ENCODE measurements at places on chromosomes 7 and 10.

DNA sequence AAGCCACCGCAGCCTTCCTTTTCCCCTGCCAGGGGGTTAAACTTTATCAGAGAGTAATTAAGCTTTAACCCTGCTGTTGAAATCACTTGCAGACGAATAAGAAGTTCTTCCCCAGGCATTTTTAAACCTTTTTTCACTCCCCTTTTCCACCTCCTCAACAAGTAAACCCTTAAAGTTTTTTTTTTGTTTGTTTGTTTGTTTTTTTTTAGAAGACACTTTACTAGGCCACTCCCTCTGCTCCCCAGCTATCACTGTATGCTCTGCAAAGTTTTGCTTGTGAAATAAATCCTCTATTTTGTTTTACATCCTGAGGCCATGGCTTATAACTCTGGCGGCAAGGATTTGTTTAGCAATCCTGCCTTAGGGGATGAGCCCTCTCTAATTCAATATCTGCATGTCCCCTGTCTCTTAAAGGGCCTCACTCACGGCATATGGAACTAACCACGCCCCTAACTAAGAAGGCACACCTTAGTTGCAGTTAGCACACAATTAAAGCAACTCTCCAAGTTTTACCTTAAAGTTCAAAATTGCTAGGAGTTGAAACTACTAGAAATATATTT is 1354.7 kb upstream of the LRRTM3 start:
- DNase-seq: peak; percentile 12

GRCh38 chr10:132906106-132906505 is 36.3 kb downstream of the CFAP46 start:
- no peak for DNase-seq

DNA sequence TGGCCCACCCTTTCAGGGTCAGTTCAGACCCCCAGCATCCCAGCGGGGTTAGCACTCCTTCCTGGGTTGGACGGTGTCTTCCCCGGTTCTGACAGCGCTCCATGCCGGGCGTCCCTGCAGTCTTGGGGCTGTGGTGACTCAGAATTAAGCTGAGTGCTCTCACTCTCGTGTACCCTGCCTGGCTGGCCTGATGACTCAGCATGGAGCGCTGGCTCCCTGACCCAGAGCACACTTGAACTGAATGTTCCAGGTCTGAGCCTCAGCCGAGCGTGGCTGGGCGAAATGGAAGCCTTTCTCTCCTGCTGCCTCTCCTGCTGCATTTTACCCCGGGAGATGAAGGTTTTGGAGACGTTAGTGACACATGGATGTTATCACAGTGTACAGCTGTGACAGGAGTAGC is 7.1 kb downstream of the BAG3 start:
- no peak for DNase-seq

DNA sequence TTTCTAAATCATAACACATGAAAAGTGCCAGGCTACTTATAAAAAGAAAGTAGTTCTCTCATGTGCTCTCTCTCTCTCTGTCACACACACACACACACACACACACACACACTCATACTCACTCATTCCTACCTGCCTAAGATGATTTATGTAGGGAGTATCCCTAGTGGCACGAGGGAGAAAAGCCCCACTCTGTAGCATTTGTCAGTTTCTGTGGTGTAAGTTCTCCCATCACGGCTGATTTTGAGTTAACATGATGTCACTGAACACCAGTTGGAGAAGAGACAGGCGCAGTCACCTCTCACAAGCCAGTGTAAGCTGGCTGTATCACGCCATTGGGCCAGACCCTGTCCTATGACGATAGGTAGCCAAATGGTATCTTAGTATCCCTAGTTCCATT is 395.4 kb downstream of the SFMBT2 start:
- DNase-seq: no peak

DNA sequence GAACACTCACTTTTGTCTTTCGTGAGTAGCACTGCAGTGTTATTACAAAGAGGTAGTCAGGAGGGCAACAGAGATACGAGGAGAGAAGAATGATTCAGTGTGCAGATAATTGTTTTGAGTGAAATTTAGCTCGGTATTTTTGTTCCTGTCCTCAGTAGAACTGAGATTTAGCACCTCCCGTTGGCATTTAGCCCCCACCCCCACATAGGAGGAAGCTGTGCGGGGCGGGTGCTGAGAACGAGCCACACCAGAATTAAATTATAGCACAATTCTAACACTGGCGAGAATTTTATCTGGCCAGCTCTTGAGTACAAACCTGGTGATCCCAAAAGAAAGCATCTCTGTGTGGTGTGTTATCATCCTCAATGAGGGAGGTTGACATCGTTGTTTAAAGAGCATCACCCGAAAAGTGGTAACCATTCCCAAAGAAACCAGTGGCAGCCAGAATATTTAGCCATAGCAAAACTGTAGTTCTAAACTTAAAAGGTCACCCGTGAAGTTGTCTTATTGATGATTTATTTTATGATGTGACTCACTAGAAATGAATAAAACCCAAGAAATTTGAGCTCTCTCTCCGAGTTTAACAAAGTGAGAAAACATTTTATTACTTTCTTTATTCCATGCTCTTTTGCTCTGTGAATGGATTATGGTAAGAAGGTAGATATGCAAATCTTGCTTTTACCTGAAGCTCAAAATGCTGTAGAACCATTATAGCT is 612.2 kb downstream of the SUGCT start:
- no peak for DNase-seq

DNA sequence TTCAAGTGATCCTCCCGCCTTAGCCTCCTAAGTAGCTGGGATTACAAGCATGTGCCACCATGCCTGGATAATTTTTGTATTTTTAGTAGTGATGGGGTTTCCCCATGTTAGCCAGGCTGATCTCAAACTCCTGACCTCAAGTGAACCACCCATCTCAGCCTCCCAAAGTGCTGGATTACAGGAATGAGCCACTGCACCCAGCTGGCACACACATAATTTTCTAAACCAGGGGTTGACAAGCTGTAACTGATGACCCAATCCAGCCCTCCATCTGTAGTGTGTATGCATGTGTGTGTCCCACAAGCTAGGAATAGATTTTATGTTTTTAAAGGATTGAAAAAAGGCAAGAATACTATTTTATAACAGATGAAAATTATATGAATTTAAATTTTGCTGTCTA is 125.9 kb upstream of the INSYN2A start:
- no peak for DNase-seq

DNA sequence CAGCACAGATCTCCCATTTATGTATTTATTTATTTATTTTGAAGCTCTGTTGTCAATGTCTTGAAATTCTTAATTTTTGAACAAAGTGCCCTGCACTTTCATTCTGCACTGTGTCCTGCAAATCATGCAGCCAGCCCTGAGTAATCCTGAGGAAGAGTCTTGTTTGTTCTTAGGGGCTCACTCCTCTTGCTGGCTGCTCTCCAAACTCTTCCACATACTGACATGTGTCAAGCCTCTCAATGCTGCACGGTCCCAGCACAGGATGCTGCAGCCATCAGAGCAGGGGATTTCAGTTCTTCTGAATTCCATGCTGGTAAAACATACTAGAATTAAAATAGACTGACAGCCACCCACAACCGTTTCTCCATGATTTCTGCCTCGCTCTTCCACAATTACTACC is 207.2 kb downstream of the PARD3 start:
- DNase-seq: no peak

DNA sequence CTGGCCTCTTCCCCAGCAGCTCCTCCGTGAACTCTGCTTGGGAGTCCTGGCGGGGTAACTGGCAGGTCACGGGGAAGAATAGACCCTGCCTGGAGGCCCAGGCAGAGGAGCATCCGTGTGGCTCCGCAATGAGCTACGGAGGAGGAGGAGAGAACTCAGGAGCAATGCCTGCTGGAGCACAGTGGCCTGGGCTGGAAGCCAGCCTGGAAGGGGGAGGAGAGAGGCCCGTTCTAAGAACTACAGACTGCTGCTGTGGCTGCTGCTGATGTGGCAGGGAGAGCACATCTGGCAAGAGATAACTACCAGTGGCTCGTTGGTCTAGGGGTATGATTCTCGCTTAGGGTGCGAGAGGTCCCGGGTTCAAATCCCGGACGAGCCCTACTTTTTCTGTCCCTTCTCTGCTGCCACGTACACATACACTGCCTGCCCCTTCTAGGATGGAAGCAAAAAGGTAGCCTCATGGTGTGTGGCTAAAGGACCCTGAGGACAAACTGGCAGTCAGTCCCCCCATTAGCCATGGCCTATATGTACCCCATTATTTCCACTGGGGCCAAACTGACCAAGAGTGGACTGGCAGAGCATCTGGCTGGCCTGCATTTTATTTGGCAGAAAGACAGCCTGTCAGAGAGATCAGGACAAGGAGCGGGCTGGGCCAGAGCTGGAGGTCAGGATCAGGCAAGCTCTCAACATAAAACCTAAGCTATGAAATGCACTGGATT is 7.7 kb upstream of the OPN1SW start:
- DNase-seq: no peak

- no peak for DNase-seq
Observed at GRCh38 chr7:16494955-16495719, 29.6 kb upstream of the SOSTDC1 start.

- DNase-seq: no peak
Observed at GRCh38 chr10:83982812-83983211, 156.5 kb upstream of the GHITM start.

GRCh38 chr7:27516421-27516820 is 146.3 kb downstream of the HIBADH start:
- DNase-seq: no peak

GRCh38 chr7:125661677-125662076 is 732.1 kb upstream of the POT1 start:
- DNase-seq: peak; percentile 14

DNA sequence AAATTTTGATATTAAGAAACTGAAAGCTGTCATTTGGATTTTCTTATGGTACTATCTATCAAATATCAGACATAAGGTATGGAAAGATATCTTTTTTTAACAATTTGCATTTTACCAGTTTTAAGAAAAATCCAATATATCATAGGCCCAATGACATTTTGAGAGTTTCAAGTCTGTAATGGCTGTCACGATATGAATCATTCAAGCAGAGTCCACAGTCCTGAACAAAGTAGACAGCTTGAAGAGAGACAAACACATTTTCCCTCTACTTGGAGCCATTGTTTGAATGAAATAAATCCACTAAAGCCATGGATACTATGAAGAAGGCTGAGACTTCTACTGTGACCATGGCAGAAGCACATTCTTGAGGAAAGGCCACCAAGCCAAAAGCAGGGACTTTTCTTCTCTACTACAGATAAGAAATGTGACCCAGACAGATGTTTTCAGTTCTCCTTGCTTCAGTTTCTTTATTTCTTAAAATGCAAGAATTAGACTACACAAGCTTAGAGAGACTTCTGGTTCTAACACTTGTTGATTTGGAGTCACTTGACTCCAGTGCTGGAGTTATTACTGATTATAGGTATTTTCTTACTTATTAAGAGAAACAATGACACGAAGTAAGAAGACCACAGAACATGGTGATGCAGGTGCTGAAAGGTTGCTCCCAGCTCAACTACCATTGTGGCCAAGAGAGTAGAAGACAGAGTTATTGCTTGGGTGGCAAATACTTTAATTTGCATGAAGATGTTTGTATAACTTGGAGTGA is 429.1 kb downstream of the KIF20B start:
- DNase-seq: no peak

GRCh38 chr7:1859266-1860035 is 189.4 kb downstream of the ELFN1 start:
- no peak for DNase-seq

- DNase-seq: no peak
Observed at GRCh38 chr7:73815436-73815835, 15.4 kb upstream of the CLDN4 start.

All from CMK (cell line).